AG10803 (cell line): ENCODE measurements at places on chromosomes 13 and 19.

DNA sequence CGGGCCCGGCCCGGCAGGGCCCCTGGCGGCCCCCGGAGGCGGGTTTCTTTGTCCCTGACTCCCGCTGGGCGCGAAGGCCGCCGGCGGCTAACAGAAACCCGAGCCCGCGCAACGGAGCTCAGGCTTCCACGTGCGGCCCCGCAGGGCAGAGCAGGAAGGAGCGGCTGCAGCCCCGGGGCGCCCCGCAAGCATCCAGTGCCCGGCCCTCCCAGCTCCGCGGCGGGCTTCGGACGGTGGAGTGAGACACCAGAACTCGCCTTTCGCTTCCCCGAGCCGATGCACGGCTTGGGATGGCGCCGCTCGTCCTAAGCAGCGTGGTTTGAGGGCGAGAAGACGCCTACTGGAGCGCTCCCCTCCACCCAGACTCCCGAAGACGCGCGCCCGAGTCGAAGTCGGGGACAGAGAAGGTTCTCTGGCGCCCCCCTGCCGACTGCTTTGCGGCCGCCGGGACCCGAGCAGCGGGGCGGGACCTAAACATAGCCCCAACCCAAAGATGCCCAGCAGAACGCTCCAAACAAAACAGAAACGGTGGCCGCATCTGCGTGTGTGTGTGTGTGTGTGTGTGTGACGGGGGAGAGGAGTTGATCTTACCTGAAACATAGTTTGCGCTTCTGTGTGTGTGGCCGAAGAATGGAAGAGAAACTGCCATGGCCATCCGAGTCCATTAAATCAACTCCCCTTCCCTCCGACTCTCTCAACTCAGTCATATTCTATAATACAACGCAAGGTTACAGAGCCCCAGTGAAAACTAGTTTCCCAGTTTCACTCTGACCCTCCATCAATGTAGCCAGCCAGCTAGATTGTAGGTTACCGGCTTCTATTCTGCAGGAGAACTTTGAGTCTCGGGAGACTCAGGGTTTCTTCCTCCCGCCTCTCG lies 629 bp upstream of the FGF9 start:
- DNase-seq, result peak; percentile 38

DNA sequence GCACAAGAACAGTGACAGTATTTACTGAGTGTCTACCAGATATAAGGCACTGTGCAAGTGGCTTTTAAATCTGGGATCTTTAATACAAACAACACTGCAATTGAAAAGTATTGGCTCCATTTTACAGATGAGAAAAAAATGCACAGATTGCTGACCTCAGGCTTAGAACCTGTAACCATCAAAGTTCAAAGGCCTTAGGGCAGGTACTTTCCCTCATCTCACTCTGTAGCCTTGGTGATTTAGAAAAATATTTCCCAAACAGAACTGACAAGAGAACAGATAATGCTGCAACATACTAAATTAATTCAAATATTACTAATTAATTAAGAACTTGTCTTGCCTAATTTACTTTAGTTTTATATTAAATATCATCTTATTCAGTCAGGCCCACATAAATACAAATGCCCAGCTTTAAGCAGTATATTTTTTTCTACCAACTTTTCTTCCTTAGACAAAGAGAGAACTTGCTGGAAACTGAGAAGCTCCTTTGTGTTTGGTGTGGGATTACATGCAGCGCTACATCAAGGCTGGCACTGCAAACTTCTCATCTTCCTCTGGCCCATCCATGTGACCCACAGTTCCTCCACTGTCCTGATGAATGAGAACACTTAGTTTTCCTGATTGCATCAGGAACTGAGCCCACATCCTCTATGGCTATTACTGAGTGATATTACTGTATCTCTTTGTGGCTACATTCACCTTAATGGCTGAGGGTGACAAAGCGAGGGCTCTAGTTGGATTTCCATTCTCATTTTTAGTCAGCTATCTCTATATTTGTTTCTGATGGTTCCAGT lies 302.1 kb downstream of the ENOX1 start:
- DNase-seq, result no peak

DNA sequence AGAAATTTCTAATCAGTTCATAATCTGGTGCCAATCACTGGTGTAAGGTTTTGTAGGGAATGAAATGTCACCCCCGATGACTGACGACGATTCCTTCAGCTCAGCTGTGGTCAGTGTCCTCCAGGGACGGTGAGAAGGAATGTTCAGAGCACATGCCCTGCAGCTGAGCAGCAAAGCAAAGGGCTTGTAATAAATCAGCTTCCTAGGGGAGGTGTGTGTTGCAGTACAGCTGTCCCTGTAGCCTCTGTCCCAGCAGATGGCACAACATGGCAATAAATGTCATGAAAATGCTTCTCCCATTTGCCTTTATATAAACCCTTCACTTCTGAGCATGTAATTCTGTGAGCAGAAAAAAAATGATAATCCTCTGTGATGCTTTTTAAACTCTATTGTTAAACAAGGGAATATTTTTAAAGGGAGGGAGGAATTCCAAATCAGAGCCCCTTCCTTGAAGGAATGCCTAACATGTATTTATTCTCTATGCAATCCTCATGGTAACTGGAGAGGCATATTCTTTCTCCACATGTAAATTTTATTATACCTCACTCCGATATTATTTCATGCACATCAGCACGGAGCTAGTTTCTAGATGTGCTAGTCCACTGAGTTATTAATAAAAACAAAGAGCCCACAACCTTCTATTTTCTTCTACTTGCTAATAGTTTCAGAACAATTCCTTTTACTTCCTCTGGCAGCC lies 102.5 kb downstream of the FAM216B start:
- DNase-seq, result peak; percentile 84

GRCh38 chr19:47637550-47637949 lies 28.6 kb downstream of the BICRA start:
- DNase-seq, result peak; percentile 85

GRCh38 chr13:66888698-66889097 lies 341.4 kb downstream of the PCDH9 start:
- DNase-seq, result no peak

- DNase-seq, result peak; percentile 12
Observed at GRCh38 chr19:41706741-41707501, 1.5 kb upstream of the CEACAM5 start.
